ENCODE measurements at places on chromosomes 13 and 19.

- DNase-seq = no peak
These were observed 11.5 kb downstream of the FFAR2 start for GRCh38 chr19:35459414-35460082.

GRCh38 chr19:54959840-54960239 is 6.3 kb upstream of the NLRP2 start:
- no peak for DNase-seq

GRCh38 chr19:15871570-15871969 is 26.3 kb downstream of the CYP4F2 start:
- no peak for DNase-seq

DNA sequence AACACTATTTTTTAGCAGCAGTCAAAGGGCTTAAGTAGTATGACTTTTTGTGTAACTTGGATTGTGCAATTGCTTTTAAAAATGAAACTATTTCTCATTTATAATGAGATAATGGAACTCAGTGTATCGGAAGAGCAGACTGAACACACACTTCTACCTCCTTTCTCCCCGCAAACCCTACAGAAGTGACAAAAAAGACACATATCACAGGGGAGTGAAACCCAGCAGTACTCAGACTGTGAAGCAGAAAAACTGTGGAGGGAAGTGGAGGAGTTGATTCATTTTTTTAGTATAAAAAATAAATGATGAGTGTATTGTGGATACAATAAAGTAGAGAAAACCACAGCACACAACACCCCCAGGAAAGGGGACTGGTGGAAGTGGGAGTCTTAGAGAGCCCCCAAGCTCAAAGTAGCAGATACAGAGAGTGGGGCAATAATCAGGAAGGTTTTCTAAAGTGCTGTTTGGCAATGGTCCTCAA is 9.7 kb downstream of the LPAR6 start:
- no peak for DNase-seq

- DNase-seq = no peak
These were observed 3.4 kb downstream of the EBI3 start for GRCh38 chr19:4232614-4233281.

- no peak for DNase-seq
These were observed 1.3 kb downstream of the RPL18A start for GRCh38 chr19:17860993-17861360.

DNA sequence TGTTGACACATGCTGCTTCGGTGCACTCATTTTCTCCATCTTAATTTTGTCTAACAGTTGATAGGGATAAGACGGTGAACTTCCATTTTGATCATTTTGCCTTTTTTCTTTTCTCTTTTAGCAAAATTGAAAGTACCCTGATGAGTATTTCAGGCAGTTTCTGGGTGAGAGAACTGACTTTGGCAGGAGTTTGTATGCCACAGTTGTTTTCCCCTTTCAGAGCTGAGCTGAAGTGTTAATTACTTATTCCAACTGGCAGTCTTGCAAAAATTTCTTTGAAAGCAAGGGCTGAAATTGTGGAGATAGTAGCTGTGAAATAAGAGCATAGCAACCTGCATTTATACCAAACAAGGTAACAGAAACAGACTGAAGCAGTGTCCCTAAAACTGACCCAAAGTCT is 180.2 kb downstream of the SLITRK5 start:
- DNase-seq = no peak

DNA sequence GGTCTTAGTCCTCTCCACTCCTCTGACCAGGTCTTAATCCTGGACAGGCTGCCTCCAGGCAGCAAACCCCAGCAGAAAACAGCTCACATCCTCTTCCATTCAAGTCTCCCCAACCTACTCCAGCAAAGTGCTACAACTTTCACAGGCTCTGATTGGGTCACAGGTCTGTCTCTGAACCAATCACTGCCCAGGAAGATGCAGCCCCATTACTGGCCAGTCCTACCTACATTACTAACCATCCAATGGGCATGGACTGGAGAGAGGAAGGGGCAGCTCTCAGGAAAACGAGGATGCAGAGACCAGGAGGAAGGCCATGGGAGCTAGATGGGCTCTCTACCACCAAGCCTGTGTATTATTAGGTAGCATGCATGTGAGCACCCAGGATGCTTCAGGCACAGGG is 12.2 kb downstream of the MED26 start:
- DNase-seq = no peak

DNA sequence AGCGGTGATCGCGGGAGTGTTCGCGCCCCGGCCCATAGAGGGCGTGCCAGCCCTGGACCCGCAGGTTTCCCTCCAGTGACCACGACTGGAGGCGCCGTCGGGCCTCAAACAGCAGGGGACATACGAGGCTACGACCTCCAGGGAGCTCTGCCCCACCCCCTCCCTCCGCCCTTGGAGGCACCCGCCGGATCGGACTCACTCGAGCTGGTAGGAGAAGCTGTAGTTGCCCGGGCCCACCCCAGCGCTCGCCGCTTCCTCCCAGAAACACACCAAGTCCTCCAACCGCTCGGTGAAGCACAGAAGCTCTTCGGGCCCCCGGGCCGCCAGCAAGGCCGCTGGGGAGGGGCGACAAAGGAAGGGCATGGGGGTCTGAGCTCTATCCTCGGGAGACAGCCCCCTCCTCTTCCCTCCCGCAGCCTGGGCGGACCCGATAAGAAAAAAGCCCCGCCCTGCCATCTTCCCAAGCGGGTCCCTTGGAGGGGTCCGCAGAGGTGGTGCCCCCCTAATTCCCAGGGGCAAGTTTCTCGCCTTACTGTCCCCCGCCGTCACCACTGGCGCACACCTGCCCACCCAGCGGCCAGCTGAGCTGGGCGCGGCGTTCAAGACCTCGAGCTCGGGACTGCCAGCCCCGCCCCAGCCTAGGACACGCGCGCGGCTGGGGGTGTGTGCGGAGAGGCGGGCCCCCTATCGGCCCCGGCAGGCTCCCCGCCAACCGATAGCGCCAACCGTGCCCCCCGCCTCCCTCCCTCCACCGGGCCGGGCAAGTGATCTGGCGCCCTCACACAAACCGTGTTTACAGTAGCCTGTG is 1.0 kb downstream of the EPOR start:
- peak; percentile 57 for DNase-seq

DNA sequence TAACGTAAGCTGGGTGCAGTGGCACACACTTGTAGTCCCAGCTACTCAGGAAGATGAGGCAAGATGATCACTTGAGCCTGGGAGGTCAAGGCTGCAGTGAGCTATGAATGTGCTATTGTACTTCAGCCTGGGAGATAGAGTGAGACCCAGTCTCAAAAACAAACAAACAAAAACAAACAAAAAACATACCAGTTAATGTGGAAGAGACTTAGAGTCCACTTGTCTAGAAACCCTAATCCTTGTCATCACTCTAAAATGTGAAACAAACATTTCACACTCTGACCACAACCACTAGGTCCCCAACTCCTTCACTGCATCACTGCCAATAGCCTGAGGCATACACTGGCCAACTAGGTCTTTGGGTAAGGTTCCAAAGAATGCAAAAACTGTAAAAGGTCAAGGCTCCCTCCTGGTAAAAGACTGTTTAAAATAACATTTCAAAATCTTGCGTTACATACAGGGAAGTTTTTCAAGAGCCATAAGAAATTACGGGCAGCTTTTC is 28.6 kb upstream of the CYP2B6 start:
- DNase-seq = no peak

DNA sequence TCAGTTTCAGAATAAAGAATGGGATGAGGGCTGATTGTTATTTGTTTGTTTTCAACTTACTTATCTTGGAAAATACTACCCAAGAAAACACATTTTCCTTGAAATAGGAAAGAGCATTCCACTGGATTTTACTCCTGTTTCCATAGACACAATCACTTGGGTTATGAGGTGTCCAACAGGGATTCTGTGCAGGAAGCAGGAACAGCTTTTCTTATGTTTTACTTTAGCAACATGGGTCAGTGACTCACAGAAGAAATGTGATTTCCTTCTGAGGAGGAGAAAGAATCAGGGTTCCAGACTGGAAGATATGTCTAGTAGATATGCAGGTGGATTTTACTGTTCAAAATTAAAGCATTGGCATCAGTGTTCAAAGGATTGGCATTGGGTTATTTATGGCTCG is 180.8 kb upstream of the GPC6 start:
- no peak for DNase-seq

- peak; percentile 53 for DNase-seq
These were observed 4.9 kb upstream of the ERCC1 start for GRCh38 chr19:45428384-45429231.

DNA sequence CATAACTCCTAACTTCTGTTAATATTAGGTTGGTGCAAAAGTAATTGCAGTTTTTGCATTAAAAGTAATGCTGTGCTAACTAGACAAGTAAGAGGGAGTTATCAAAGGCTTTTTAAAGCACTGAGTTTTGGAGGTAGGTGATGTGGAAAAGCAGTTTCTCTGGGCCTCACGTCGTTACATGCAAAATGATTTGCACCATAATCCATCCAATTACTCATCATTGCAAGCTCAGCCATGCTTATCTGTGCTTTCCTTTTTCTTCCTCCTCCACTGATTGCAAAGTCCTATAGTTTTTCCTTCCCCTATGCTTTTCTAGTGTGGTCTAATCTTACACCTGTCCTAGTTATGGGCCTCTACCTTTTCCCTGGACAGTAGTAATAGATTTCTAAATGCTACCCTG is 35.4 kb upstream of the INTS6 start:
- DNase-seq = no peak

- DNase-seq = no peak
These were observed 6.8 kb downstream of the ELL start for GRCh38 chr19:18514800-18515682.

GRCh38 chr19:49888510-49888824 is 8.2 kb downstream of the IL4I1 start:
- no peak for DNase-seq

- no peak for DNase-seq
These were observed 2.3 kb upstream of the PROZ start for GRCh38 chr13:113155982-113156655.

DNA sequence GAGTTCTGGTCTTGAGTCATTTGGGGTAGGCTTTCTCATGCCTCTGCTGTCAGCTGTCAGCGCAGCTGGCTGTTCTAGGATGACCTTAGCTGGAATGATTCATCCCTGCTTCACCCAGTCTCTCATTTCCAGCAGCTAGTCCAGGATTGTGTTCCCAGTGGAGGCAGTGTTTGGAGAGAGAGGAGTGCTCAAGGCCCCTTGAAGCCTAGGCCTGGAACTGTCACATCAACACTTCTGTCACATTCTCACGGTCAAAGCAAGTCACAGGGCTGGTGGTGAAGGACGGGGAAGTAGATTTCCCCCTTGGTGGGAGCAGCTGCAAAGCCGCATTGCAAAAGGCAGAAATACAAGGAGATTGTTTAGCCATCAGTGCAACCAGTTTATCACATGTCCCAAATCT is 15.2 kb downstream of the TPT1 start:
- DNase-seq = no peak

GRCh38 chr19:31408460-31409124 is 59.4 kb upstream of the TSHZ3 start:
- no peak for DNase-seq

GRCh38 chr19:21028969-21029268 is 8.5 kb downstream of the ZNF430 start:
- no peak for DNase-seq

DNA sequence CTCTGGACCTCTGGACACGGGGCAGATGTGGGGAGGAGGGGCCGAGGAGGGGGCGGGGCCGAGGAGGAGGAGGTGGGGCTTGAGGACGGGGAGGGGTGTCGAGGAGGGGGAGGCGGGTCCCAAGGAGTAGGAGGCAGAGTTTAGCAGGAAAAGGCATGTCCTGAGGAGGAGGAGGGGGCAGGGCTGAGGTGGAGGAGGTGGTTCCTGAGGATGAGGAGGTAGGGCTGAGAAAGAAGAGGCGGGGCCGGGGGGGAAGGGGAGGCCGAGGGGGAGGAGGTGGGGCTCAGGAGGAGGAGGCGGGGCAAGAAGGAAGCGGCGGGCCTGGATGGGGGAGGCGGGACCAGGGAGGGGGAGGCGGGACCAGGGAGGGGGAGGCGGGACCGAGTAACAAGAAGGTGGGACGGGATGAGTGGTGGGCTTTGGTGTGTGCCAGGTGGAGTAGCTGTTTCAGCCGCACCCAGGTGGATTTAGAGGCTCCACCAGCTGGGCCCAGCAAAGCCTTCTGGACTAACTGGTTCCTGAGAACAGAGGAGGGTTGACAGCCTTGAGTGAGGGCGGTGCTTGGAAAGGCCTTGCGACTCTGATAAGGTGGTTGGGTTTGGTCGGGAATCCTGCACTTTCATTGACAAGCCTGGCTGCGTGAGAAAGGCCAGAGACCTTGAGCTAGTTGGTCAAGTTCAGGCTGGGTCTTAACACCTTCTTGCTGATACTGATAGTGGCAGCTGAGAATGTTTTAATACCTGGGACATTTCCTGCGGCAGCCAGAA is 7.7 kb downstream of the TECR start:
- DNase-seq = peak; percentile 45

DNA sequence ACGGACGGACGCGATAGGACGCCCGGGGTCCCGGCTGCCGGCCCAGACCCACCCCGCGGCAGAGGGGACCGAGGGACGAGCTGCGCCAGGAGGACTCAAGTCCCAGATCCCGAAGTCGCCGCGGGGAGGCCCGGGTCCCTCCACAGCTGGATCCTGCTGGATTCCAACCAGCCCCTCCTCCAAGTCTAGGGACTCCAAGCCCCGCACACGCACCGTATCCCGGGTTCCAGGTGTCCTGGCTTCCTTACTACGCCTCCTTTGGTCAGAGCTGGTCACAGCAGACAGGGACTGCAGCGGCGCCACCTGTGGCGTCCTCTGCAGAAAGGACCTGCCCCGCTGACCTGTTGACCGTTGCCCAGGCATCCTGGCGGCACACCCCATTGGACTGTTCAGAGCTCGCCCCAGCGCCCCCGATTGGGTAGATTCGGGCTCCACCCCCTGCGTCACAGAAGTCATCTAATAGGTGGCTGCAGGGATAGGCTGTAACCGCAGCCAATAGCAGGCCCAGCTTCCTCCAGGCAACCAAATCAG is 29.0 kb upstream of the ZNF709 start:
- DNase-seq = no peak

DNA sequence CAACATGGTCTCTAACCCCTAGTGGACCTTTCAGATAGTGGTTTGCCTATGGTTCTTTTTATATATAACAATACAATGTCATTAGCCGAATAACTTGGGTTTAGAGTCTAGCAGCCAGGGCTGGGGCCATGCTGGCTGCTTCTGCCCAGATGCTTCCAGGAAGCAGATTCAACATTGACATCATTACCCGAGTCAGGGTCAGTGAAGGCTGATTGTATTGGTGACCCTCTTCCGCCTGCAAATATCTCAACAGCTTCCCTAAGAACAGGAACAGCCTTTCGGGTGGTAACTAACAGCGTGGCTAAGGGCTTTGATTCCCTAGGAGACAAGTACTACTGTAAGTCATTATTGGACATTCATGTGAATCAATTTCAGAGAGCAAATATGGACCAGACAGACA is 476.4 kb downstream of the UQCRFS1 start:
- DNase-seq = no peak

Measured in activated T-cell treated with anti-CD3 and anti-CD28 coated beads, Interleukin-2, amount 50 U/mL, for 1 hour (primary cell).